ENCODE measurements at places on chromosomes 6 and 20.

DNA sequence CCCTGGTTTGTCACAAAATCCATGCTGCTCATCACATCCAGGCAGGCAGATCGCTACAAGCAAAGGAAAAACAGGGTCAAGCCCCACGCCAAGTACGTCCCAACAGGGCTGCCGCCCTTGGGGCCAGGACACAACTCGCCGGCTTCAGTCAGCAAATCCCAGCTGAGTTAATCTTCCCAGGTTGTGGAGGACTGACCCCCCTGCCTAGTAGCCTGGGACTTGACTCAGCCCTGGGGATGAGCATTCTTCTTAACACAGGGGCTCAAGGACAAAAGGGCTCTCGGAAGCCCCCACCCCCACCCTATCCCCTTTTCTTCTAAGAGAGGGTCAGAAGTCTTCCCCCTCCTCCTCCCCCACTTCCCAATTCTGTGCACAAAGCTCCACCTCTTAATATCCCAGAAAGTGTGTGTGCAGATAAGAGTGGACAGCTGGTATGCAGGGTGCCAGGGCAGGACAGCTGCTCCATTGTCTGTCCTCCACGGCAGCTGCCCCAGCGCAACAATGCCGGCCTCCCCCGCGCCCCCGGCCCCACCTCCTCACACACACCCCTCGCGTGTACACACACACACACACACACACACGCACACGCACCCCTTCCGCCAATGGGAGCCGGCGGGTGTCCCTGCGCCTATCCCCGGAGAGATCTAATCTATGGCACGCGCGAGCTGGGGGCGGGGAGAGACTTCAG, 4.5 kb downstream of the DLL1 start:
- peak; percentile 47 for DNase-seq

DNA sequence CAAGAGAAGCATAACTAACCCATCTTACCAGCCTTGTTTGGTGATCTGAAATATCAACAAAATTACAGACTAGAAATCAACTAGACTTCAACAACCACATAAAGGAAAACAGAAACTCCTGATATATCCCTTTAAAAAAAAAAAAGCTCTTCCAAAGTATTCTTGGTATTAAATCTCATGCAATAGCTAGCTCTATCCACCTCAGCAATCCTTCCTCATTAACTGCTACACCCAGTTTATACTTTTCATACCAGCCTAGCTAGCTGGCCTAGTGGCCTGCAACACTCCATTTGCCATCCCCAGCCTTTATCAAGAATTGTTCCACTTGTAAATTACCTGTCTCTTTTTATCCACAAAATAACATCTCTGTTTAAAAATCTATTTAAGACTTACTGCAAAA, 69.0 kb downstream of the BACH2 start:
- no peak for DNase-seq

DNA sequence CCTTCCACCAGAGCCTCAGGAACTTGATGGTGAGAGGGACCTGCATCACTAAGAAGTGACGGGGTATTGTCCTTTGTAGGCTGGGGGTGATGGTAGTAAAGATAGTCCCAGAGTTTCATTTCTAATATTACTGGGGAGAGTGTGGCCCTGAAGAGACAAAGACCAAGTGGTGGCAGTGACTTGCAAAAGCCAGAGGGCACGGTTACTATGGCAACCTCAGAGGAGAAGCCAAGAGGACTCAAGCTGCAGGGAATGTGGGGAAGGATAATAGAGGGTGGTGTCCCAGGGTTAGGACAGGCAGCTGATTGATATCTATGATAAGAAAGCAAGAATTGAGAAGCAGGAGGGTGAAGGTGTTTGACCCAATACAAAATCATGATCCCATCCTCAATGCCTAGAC, 42.5 kb downstream of the HLA-G start:
- no peak for DNase-seq

DNA sequence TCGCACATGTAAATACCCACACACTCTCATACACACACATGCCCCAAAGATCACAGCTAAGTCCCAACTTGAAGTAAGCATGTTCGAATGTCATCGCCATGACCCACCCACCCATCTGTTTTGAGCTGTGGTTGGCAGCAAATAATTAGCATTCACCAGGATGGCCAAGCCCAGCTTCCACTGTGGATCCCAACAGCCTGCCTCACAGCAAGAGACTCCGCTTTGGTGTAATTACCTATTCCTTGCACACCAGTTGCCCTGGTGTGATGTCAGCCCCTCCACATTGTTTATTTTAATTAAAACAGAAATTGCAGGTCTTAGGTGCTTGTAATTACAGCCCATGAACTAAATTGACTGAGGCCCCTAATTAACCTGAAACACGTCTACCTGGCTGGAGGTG, 81.1 kb downstream of the MAFB start:
- no peak for DNase-seq

DNA sequence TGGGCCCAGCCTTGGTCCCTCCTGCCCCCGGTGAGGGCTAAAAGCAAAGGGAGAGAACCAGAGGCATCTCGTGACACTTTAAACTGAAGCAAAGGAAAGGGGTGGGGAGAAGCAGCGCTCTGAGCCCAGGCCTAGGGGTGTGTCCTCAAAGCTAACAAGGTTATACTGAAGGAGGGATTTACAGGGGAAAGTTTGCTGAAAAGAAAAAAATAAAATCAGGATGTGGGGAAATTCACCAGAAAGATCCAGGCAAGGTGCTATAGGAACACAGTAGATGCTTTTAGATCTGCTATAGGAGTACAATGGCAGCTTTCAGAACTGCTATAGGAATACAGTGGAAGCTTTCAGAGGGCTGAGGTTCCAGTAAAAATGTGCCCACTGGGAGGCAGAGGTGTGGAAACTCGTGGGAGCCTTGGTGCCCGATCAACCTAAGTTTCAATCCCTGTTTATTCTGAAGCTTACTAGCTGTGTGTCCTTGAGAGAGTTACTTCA, at the start of gene COL9A1:
COL9A1 (minus strand) TSS at position 51 of the 492 bp plus-strand sequence. CDS start 160 bp downstream, outside the sequence.
- DNase-seq = no peak

- no peak for DNase-seq
These were observed 12.8 kb downstream of the CALHM5 start for GRCh38 chr6:116524236-116524635.

GRCh38 chr6:17705428-17705777, 1.3 kb downstream of the NUP153 start:
- no peak for DNase-seq

DNA sequence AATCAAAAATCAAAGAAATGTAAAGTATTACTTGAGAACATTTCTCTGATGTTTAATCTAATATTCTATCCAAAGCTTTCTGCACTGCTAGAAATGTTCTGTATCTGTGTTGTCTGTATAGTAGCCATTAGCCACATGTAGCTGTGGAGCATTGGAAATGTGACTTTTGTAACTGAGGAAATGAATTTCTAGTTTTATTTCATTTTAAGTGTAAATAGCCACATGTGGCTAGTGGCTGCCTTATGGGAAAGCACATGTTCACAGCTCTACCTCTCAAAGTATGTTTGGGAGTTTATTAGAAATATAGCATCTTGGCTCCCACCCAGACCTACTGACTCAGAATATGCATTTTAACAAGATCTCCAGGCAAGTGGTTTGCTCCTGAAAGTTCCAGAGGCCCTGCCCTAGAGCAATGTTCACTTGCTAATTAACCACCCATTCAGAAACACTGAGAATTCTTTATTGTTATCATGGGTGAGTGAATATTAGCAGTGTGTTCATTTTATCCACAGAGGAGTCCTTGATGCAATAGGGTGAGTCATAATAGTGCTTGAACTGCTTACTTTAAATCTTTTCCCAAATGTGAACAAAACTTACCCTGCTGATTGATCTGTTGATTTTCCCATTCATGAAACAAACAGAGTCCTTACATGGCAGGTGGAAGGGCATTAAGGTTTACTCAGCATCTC, 282.7 kb downstream of the PLCB1 start:
- no peak for DNase-seq

GRCh38 chr6:138092686-138093085, 14.5 kb downstream of the PERP start:
- DNase-seq = no peak

- no peak for DNase-seq
These were observed 1.2 kb upstream of the SYNJ2 start for GRCh38 chr6:157980288-157981131.

DNA sequence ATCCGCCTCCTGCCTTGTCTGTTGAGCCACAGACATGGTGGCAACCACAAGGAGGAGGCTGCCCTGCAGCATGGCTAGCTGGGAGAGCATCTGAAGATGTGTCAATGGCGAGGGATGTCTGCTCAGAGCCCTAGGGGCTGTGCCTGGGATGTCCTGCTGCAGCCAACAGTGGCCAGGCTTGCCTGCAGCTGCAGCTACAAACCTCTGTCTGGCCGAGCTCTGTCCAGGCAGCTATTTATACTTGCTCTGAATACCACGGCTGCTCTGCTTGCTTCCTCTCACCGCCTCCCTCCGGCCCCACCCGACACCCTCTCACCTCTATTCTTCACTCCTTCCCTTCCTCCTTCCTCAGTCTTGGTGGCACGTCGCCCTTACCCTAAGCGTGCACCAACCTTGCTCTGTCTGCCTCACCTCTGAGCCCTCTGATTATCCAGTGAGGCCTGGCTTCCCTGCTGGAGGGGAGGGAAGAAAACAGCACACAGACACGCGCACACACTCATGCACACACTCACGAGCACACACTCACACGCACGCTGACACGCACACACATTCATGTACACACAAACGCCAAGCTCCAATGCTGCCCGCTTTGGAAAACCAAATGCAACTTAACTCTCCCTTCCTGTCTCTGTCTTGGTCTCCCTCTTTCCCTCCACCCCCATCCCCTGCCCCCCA, at the start of gene ANGPT4:
ANGPT4 (minus strand) TSS at position 210 of the 675 bp plus-strand sequence; CDS start at position 90, 120 bp downstream.
- no peak for DNase-seq

GRCh38 chr20:48049641-48050040, 264.4 kb upstream of the SULF2 start:
- no peak for DNase-seq

- no peak for DNase-seq
These were observed 77.4 kb upstream of the CST7 start for GRCh38 chr20:24871480-24872213.

GRCh38 chr6:84777888-84778287, 13.5 kb upstream of the TBX18 start:
- DNase-seq = no peak

DNA sequence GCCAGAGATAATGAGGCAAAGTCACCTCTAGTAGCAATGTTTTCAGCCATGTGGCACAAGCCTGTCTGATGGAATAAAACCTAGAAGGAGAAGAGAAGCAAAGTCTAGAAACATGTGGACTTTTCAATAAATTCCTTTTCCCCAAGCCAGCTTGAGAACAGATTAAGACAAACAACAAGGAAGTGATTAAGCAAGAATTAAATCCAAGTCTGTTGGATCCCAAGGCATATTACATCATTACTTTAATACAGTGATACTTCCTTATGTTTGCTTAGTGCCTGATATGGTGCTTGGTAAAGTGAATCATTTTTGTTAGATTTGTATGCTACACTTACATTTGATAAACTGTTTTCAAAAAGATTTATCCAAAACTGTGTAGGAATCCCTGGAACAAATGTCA, 260.3 kb upstream of the FAM83B start:
- DNase-seq = no peak

GRCh38 chr6:147900247-147900830, 391.8 kb downstream of the SAMD5 start:
- no peak for DNase-seq

DNA sequence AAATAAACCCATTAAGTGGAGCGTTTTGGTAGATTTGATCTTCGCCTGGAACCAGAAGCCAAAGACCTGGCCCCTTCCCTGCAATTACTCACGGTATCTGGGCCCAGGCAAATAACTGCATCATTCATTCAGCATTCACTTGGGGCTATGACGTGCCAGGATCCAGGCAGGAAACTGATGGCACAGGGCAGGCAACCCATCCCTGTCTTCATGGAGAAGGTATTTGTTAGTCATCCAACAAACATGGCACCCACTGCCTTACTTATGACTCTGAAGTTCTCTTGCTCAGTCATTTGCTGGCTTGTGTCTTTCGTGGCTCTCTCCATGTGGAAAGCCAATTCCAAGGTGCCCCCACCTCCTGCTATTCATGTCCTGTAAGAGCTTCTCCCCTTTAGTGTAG, 232.4 kb downstream of the BMP7 start:
- no peak for DNase-seq

DNA sequence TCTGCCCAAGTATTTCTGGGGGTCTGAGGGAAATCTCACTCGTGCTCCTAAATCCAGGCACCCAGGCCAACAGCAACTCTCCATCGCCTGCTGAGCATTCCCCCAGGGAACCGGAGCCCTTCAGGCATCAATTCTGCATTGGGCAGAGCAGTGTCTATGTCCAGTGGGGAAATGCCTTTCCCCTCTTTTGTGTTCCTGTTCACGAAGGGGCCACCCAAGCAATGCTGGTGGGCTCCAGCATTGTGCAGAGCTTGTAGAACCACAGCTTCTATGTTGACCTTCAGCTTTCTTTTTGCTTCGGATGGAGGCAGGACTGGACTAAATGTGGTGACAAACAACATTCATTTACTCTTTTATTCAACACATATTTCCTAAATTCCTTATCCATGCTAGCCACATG, 27.2 kb upstream of the DDR1 start:
- DNase-seq = no peak

DNA sequence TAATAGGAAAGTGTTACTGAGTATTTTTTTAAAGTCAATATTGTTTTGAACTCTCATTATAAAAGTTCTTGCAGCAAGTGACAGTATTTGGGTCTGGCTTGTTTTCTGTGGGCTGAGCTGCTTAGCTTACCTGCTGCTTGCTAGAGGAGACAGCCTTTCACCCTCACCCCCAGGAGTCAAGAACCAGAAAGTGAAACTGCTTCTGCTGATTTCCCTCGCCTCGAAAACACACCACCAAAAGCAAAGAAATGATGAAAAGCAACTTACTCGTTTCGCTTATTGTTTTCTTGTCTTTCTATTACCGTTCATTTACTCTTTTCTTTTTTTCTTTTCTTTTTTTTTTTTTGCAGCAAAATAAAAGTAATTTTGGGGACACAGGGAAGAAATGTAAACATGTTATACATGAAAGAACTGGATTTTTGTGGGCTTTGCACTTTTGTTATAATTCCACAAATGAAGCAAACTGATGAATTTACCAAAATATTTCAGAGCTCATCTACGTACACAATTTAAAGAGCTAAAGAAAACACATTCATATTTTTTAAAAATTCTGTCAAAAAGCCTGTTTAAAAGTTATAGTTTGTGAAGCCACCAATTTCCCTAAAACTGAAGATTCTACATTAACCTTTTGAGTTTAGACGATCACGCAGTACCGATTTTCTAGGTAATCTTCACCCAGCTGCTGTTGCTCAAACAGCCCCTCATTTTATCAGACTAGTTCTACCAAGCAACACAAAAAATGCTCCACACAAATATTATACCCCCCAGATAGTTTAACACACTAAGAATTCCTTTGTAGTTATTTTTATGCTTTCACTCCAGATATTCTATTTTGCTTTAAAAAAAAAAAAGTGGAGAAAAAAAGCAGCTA, 1.7 kb downstream of the SCML4 start:
- DNase-seq = no peak

All from progenitor cell of endocrine pancreas (in vitro differentiated cells).